T-helper 2 cell treated with Interferon-gamma antibody and Interleukin-4, amounts not matched to agents 5 μg/mL and 100 μg/mL, for 36 hours (primary cell): ENCODE measurements at places on chromosomes 12 and 14.

- no peak for DNase-seq
Observed at GRCh38 chr14:79639613-79640012, 571.7 kb downstream of the DIO2 start.

- no peak for DNase-seq
Observed at GRCh38 chr12:123089140-123089539, 61.8 kb downstream of the PITPNM2 start.

DNA sequence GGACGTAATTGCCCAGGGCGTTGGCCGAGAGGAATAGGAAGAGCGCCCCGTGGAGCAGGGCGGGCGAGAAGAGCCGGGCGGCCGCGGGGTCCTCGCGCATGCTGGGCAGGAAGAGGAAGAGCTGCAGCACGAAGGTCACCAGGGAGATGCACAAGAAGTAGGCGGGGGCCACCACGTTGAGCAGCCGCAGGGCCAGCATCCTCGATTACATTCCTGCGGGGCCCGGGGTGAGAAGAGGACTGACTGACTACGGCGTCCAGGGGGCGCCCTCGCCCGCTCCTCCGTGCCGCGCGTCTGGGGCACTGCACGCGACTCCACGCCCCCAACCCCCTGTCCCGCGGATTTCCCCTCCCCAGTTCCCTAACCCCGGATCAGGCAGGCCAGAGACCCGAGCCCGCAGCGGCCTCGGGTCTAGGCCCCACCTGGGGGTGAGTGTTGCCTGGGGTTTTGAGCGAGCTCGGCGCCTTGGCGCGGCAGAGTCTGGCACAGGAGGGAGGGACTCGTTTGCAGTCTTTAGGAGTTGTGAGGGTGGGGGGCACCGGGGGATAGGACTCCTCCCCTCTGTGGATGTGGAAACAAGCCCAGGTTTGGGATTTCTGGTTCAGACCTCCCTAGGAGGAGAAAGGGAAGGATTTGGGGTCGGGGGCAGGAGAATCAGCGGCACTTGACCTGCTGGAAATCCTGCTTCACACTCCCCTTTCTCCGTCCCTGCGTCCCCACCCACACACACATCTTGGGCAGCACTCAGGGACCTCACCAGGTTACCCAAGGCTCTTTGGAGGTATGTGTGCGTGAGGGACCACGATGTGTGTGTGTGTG is 1.8 kb downstream of the ZDHHC22 start:
- peak; percentile 39 for DNase-seq

- no peak for DNase-seq
Observed at GRCh38 chr12:69894800-69895383, 69.9 kb downstream of the MYRFL start.

DNA sequence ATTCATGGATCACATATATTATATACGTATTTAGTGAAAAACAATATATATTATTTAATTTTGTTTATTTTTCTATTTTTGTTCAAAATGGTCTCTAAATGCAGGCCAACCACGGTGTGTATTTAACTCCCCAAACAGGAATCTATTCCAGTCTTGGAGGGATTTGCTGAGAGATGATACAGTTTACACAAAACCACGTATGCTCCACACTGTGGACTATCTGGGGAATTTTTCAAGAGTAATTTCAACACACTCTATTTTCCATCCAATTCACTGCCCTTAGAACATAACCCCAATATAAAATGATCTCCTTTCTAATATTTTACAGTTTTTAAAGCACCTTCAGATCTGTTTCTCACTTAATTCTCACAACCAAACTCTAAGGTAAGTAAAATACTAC is 15.3 kb downstream of the EML1 start:
- no peak for DNase-seq

DNA sequence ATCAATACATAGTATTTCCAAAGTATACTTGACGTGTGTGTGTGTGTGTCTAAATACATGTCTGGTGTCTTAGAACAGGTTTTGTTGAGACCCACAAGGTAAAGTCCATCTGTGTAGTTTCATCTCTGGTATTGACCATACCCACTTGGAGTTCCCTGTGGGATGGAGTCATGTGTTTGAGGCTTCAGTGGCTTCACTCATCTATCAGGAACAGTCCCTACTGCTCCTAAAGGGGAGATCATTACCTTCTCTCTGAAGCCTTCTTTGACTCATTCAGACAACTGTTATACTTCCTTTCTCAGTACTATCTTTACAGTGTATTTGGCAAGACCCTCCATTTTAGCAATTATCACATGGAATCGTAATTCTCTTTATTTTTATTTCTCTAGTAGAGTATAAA is 14.2 kb downstream of the RAB21 start:
- no peak for DNase-seq

GRCh38 chr12:27426743-27427487 is 19.6 kb upstream of the SMCO2 start:
- DNase-seq: no peak

DNA sequence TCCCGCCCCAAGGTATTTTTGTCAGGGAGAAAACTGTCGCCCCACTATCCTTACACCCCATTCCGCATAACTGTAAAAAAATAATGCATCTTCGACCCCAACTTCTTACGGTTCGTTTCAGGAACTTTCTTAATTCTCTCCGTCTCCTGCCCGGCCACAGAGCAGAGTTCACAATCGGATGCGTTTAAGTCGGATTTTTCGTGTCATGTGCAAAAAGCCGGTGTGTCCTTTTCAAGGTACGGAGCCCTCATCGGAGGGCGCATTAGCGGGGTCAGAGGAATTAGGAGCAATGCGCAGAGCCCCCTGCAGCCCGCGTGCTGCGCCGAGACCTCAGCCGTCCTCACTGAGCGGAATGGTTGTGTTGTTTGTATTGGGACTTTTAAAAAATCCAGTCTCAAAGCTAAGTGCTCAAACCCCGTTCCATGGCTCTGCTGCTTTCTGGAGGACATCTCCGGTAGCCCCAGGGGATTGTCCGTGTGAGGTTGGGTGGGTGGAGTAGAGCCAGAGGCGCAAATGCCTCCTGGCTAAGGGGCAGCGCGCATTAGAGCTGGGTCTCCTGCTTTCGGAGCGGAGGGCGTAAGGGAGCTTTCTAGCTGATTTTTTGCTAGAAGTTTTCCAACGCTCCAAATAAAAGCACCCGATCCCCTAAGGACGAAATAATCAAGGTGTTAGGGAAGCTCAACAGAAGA is 3.9 kb upstream of the GSC start:
- DNase-seq: no peak

DNA sequence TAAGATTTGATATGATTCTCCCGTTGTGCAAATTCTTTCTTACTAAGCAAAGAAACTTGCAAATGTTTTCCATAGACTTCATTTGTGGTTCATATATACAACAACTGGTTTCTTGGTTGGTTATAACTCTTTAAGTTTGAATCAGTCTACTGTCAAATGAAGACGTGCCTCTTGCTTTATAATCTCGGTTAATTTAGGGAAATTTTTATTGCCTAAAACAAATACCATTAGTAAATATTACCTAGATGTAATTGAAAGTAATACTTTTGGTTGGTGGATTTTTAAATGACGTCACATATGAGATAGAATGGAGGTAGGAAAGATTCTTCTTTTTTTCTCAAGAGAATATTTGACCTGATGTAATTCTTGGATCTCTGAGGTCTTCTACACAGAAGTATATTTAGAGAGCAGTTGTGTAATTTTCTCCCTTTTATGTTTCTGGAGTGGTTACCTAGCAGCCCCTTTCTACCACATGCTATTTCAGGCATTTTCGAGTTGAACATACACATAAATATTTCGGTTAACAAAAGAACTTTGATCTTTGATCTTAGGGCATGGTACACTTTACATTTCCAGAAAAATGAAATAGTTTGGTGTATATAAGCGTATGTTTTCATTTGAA is 1.7 kb downstream of the ATF7IP start:
- peak; percentile 13 for DNase-seq

DNA sequence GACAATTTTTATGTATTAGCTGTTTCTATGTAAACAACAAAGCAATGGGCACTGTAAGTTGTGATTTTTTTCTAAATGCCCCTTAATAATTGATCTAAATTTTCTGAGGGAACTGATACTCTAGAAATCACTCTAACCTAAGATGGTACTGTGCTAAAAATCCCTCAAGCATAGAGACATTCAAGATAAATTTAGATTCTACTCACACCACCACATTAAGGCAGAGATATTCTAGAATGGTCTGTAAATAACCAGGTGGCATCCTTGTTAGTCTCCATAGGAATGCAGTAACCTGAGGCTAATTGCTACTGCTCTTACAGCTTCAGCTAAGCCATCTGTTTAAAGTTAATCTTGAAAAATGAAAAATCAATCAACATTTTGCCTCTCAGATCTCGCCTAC is 87.3 kb downstream of the SLC41A2 start:
- no peak for DNase-seq

DNA sequence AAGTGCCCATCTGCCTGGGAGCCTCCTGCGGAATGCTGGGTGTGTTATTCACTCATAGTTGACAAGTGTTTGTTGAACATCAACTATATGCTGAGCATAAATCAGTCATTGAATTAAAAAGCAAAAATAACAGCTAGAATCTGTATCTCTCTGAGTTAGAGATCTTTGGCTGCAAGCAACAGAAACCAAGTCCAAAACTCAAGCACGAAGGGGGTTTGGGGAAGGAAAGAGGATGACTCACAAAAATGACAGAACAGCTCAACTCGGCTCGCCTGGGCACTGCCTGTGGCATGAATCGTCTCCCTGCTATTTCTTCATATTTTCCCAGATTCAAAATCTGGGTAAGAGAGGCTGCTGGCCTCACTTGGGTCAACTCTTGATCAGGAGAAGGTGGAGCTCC is 72.6 kb upstream of the NCOR2 start:
- no peak for DNase-seq

DNA sequence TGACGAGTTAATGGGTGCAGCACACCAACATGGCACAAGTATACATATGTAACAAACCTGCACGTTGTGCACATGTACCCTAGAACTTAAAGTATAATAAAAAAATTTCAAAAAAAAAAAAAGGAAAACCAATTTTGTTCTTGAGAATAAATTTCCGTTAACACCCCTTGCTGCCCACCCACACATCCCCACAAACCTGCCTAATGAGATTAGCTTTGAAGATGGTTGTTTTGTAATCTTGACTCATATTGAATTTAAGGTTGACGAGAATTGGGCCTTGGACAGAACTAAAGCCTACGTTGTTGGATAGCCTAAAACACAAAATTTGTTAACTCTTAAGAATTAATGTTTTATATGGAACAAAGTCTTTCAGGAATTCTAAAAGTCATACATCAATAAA is 52.9 kb downstream of the SYT1 start:
- no peak for DNase-seq

DNA sequence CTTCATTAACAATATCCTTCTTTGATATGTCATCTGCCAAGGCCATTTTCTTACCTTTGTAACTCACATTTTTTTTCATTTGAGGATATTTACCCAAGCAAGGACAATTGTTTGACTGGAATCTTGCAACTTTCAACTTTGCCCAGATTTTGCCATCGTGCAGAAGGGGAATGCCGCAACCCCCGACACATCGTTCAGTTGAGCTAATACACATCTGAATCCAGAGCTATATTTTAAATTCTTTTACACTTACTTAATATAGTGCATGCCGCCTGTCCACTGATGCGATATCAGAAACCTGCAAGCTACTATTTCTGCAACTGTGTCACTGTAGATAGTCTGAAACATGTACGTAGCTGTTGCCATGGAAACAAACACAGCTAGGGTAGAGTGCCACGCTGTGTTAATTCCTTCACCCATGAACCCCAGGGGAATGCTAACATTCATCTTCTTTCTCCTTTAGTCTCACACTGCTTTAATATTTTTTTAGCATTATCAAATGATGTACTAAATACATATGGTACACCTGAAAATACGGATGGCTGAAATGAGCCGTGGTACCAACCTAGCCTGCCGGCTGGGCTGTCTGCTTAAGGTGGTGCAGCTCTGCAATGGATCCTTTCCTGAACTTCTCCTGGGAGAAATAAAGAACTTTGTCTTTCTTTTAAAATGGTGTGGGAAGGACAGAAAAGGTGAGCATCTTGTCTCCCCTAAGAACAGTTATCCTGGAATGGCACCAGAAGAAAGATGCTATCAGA is 77.0 kb upstream of the FOXN3 start:
- DNase-seq: no peak

GRCh38 chr14:79742142-79742541 is 469.2 kb downstream of the DIO2 start:
- DNase-seq: no peak

- peak; percentile 25 for DNase-seq
Observed at GRCh38 chr12:117854339-117855012, 114.3 kb downstream of the KSR2 start.

DNA sequence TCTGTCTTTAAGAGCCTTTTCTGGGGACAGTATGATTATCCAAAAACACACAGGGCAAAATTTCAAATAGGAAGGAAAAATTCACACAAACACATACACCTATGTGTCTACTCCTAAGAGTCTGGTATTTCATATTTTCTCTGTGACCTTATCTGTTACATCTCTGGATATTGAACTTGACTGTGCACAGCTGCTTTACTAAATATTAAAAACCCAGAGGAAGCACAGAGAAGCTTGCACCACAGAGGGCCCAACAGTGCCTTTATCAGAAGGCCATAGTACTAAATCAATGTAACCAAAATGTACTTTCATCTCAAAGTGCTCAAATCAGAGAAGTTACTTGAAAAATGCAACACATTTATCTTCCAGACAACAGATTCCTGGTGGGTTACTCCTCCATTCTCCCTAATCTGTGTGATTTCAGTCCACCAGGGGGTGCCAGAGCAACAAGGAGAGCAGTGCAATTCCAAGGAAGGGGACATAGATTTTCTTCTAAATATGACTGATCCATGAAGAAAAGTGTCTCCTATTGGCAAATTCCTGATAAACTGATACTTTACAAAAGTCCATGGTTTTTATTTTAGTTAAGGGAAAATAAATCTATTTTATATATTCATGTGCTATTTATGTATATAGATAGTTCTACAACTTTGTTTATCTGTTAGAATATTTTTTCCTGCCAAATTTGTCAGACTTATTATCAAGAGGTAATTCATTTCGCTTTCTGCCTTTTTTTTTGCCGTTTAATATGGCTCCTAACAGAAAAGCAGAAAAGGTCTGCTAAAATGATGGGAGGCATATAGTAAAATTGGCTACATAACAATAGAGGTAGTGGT is 617.6 kb downstream of the LRFN5 start:
- DNase-seq: no peak

DNA sequence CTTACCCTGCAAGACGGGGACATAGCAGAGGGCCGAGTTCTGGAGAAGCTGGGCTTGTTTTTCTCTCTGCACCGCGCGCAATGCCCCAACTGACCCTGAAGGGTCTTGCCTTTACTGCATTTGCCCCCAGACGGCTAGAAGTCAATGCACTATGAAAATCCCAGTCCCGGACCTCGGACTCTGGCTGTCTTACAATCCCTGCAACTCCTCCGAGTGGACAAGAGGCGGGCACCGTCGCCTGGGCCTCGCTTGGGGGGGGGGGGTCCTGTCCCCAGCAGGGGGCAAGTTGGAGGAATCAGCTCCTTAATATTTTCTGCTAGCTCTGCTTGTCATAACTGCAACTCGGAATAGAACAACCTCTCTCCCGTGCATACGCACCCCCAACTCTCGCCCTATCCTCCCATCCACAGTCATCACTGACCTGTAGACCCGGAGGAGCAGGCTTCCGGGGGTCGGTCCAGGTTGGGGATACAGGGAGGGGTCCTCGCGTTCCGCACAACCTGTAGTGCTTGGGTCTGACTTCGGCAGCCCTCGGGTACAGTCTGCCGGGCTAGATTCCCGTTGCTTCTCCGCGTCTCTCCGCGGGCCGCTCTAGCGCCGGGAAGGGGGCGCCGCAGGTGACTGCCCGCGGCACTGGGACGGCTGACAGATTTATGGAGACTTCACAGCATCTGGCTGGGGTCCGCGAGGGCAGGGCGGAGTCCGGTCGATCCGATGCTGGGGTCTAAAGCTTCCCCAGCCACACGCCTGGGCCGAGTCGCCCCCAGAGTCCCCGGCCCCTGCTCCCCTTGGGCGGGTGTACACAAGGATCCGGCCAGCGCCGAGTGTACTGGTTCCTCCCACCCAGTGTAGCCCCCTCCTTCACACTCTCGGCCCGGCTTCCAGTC is 3.3 kb upstream of the PAX9 start:
- no peak for DNase-seq
